ENCODE measurements at places on chromosomes 12 and 14.

- DNase-seq, result no peak
Observed at GRCh38 chr12:55636116-55636655, 506 bp upstream of the OR10P1 start.

- DNase-seq, result no peak
Observed at GRCh38 chr14:55301437-55302121, 30.4 kb downstream of the FBXO34 start.

DNA sequence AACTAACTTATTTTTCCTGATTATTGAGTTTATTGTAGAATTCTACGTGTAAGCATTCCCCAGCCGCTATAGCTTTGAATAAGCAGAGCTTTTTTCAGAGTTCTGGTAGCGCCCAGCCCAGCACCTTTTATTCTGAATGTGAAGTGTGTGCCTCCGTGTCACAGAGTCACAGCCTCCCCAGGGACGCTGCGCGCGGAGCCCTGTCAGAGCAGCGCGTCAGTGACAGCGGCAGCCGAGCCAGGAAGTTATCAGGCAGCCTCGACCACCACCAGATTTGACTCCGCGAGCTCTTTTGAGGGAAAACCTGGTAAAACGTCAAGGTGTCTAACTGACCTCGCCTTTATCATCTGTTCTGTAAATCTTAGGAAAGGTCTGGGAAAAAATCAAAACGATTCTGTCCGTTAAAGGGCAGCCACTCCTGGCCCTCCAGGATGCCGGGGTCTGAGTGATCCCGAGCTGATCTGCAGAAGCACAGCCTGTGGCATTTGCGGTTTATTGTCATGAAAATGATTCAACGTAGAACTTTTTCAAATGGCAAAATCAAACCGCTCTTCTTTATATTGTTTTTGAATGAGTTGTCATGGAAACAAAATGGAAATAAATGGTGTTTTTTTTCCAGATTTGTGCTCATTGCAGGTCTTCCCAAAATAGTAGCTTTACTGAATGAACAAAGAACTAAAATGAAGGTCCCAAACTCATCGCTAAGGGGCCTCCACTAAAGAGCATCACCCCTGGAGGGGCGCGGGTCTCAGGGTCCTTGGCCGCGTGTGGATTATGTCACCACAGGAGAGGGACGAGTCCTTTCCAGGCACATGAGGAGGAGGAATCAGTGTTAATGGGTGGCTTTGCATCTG, 43.1 kb upstream of the MMP17 start:
- DNase-seq, result no peak

GRCh38 chr14:54567224-54567638, 303 bp downstream of the SAMD4A start:
- no peak for DNase-seq

DNA sequence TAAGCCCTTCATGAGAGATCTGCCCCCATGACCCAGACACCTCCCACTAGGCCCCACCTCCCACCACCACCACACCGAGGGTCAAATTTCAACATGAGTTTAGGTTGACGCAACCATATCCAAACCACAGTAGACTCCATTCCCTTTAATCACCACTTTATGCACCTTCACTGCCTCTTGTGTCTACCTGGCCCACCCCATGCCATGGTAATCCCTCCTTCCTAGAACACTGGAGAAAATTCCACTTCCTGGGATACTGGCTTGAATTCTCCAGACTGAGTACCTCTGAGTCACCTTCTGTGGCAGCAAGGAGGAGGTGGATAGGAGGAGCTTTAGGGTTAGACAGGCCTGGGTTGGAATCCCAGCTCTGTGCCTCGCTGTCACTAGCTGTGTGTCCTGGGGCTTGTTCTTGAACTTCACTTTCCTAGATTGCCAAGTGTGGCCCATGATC, 26.1 kb upstream of the CIPC start:
- DNase-seq, result no peak

DNA sequence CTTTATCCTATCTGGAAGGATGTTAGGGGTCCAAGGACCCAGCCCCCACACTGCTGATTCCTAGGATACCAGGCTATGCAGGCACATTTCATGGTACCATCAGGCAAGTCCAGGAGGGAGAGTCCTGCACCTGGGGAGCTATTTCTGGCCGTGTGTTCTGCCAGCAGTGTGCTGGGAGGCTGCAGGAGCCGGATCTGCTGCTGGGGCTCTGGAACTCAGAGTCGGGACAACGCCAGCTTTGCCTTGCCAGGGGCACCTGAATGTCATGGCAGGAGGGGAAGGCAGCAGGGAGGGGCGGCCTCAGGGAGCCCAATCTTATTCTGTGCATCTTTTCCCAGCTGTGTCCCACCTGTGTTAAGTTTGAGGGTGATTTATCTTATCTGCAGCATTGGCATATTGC, 17.8 kb downstream of the SRRM4 start:
- DNase-seq, result no peak

GRCh38 chr14:70716483-70716882, 74.8 kb downstream of the TTC9 start:
- no peak for DNase-seq

DNA sequence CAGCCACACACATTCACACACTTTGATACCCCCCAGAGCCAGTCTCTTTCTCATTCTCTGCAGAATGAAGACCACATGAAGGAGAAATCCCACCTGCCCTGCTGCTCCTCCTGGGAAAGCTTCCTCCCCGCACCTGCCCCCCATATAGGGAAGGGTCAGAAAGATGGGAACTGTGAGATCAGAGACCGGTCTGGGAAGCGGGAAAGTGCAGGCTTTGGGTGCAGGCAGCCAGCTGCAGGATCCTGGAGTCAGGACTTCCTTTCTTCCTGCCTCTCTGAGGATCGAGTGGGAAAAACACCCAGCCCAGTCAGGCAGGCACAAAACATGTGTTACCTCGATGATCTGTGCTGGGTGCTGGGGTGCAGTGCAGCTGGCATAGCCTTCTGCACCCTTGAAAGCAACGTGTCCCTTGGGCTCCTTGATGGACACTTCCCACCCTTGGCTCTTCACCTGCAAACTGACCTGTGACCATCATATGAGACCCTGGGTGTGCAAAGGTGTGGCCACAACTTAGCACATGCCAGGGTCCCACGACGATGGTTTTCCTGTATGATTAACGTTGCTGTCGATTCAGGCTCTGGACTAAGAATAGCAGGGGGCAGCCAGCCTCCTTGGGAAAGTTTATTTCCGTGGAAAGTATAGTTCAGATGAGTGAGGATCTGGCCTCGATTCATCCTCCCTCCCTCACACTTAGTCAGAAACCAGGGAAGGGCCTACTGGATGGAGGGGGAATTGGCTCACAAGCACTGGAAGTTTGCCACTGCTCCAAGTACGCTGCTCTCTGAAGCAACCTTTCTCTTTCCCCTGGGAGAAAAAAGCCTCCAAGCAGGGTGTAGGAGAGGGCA, 105.4 kb upstream of the MED13L start:
- no peak for DNase-seq

- no peak for DNase-seq
Observed at GRCh38 chr12:3646561-3647241, 106.2 kb downstream of the CRACR2A start.

GRCh38 chr14:95522116-95522515, 5.7 kb upstream of the SYNE3 start:
- DNase-seq, result no peak

- DNase-seq, result no peak
Observed at GRCh38 chr14:77838831-77839511, 39.1 kb downstream of the ADCK1 start.
